Fibroblast of villous mesenchyme (primary cell): ENCODE measurements at places on chromosomes 7 and 10. TPM values are rescaled to one million over a fixed set of nuclear protein-coding genes. Genes with fewer than 3 reads are reported as not detected.

Gene AMZ1
- total RNA-seq, result 12.2 and 14.2 TPM in 2 replicates

- no peak for DNase-seq
Observed at GRCh38 chr10:117341061-117341460, 34.2 kb downstream of the PDZD8 start.

DNA sequence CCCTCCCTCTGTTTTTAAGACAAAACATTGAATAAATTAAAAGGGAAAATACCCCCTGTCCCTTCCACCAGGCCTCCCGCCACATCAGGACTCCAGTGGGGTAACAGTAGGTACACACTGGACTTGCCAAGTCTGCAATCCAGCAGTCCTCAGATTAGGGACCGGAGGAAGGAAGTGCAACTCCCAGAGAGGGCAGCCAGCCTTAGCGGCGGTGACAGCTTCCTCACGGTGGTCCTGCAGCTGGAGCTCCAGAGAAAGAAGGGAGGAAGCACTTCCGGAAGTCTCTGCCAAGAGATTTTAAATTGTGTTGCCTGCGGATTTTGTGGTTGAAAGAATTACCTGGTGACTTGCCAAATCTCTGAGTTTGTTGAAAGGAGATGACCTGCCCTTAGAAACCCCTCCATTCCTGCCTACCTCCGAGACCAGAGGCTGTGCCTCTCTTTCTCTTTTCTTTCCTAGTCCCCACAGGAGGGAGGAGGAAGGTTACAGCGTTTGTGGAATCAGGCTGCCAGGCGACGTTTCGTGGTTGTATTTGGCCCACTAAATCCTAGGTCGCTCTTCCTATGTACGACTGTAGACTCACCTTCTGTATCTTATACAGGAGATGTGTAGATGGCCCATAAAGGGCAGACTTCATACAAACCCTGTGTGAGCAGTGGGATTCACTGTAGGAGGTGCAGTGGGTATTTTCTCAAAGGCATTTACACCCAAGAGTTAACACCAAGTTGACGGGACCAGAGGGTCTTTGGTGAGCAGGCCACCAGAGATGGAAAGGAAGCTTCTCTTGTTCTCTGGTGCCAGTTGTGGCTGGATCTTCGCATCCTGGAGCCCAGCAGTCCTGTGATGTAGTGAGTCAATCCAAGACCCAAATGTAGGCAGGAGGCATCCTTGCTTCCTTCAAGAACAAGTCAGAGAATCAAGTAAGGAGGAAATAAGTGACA, 77.9 kb downstream of the INSIG1 start:
- DNase-seq, result no peak

DNA sequence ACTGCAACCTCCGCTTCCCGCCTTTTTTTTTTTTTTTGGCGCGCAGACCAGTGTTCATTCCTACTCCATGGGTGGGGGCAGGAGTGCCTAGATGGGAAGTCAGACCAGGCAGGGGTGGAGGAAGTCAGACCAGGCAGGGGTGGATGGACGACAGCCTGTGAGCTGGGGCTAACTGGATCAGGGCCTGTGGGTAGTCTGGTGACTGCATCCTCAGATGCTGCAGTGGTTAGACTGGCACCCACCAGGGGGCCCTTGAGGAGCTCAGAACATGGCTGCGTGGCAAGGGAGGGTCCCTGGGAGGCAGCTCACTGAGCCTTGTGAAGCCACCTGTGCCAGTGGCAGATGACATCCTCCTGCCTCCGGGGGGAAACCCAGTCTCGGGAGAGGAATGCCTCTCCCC, 35.1 kb downstream of the RCC1L start:
- DNase-seq, result no peak

Gene GSAP
- total RNA-seq, result 8.7 and 13.8 TPM in 2 replicates

DNA sequence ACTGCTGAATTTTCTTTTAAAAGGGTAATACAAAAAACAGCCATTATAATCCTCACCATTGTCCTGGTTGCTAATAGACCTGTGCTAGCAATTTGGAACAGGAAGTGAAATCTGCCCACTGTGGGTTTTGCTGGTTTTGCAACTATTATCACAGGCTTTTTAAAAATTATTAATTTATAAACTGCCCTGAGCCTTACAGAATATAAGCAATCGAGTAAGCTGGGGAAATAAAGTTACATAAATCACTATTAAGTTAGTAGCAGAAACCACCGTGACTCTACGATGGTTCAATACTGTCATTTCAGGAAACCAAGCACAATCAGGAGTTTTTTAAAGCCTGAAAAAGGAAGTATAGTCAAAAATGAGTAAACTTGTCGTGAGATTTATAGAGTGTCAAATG, 62.3 kb downstream of the TMEM26 start:
- DNase-seq, result no peak

GRCh38 chr10:24374134-24374915, 165.4 kb downstream of the KIAA1217 start:
- DNase-seq, result no peak

GRCh38 chr7:28956608-28957063, 1.5 kb downstream of the TRIL start:
- peak; percentile 40 for DNase-seq

- DNase-seq, result no peak
Observed at GRCh38 chr10:77348751-77349150, 288.9 kb downstream of the KCNMA1 start.

DNA sequence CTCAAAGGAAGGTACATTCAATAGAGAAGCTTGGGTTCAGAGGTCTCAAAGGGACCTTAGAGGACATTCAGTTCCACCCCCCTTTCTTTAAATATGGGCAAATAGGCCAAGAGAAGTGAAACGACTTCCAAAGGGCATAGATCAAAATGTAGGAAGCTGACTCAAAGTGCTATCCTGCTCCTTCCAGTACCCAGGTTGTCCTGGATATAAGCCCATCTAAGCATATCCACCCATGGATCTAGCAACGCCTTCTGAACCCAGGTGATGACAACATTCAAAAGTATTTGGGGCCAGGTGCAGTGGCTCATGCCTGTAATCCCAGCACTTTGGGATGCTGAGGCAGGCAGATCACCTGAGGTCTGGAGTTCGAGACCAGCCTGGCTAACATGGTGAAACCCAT, 5.3 kb downstream of the ATXN7L1 start:
- DNase-seq, result no peak

Gene GLI3
- total RNA-seq, result 4.3 and 7.1 TPM in 2 replicates

Gene HMX2
- total RNA-seq, result not detected in 2 replicates

Gene EFCAB10
- total RNA-seq, result under 0.01 TPM in 1 of 2 replicates, not detected in the other

DNA sequence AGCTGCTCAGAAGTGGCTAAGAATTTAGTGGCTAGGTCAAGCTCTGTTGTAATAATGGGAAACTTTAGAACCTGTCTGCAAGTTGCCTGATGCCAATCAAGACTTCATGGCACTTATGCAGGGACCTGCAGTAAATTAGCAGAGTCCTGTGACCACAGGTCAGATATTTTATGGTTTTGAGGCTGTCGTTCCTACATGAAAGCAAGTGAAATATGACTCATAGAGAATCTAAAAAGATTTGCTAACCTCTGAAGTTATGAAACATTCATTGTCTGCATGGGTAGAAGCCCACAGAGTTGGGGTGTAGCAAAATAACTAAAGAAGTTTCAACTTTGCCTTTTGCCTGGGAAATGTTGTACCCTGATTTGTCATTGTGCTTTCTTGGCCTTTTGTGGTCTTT, 32.3 kb downstream of the SLC39A12 start:
- DNase-seq, result peak; percentile 15

Gene ITIH5
- total RNA-seq, result under 0.01 and 0.43 TPM in 2 replicates

GRCh38 chr10:79436066-79436849, 9.2 kb downstream of the ZCCHC24 start:
- DNase-seq, result no peak

DNA sequence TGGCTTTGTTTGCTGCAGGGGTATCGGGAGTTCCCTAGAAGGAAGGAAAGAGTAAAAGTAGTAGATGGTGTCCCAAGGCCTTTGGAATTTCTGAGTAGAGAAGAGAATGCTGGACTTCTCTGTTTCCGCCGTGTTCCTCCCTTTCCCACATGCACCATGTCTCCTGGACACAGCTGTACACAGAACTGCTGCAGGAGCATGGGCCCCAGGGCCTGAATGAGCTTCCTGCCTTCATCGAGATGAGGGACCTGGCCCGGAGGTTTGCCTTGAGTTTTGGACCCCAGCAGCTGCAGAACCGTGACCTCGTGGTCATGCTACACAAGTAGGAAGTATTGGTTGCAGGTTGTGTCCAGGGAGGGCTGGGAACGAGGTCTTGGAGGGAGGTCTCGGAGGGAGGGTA, 15.3 kb upstream of the PVRIG start:
- DNase-seq, result no peak

Gene SEMA4G
- total RNA-seq, result 0.43 and 0.64 TPM in 2 replicates

DNA sequence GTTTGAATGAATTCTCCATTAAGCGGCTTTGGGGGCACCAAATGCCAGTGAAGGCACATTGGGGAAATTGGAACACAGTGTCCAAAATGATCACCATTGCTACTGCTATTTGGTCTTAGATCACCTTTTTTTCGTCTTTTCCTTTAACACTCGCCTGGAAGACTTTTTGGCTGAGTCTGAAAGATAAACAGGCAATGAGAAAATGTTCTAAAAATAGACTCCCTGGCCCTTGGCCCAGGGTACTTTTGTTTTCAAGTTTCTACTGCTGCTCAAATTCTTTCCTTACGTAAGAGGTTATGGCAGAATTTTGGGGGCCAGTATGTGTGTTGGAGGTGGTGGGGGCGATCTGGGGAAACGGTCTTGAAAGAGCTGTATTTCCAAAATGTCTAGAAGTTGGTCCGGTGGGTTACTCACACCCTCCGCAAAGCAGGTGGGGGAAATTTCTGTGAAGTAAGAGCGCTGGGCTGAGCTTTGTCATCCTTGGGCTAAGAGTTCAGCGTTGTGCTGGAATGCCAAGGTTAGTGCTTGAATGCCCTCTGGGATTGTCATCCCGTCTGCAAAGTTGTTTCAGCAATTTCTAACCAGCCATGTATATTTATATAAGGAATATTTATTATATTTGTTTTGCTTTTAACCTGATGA, 1.3 kb upstream of the ITPRIP start:
- peak; percentile 85 for DNase-seq

GRCh38 chr7:40105879-40106473, 28.4 kb downstream of the MPLKIP start:
- DNase-seq, result peak; percentile 18

DNA sequence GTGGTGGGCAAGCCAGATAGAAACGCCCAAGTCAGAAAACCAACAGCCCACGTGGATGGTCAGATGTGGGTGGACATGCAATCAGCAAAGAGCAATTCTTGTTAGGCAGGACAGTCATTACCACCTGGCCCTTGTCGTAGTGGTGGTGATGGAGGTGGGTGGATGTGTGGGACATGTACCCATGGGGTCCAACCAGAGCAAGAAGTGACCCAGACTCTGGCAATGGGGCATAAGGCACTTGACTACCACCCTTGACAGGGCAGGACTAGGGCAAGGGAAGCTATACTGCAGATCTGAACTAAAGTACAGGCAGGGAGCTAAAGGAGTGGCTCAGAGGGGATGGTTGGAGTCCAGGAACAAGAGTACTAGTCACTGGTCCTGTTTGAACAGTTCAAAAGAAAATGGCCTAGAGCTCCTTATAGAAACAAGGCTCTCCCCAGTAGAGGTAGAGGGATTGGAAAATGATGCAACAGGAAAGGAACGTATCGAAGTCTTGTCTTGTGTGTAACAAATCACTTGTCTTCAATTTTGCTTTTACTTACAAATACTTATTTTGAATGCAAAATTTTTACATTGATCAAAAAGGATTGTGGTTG, 17.6 kb downstream of the LMOD2 start:
- DNase-seq, result no peak

GRCh38 chr7:38375453-38375852, 102.0 kb upstream of the TARP start:
- DNase-seq, result no peak

DNA sequence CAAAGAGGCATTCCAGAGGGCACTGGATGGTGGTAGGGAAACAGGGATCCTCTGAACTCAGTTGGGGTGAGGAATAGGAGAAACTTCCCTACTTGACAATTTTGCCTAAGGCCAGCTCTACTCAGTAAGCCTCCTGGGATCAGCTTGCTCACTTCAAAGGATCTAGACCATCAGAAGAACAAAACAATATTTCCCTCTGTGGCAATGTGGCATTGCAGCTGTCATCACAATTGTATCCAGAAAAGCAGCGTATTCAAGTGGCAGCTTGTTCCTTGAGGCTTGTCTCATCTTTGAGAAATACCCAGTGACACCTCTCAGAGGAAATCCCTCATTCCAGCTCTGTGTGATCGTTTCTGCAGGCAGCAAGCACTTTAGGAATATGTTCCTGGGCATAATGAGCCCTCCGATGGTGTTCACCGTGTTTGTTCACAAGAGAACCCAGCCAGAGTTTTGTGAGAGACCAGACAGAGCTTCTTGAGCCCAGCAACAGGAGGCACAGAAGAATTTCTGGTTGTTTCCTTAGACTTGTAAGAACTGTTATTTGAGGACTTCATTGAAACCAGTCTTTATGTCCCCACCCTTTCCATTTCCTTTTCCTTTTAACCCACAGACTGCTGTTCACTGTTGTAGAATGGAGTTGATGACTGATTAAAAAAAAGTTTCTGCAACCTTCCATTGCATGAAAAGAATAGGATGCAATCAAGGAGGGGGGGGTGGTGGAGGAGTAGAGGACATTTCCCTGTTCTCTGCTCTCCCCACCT, 747.3 kb downstream of the LRMDA start:
- DNase-seq, result no peak

DNA sequence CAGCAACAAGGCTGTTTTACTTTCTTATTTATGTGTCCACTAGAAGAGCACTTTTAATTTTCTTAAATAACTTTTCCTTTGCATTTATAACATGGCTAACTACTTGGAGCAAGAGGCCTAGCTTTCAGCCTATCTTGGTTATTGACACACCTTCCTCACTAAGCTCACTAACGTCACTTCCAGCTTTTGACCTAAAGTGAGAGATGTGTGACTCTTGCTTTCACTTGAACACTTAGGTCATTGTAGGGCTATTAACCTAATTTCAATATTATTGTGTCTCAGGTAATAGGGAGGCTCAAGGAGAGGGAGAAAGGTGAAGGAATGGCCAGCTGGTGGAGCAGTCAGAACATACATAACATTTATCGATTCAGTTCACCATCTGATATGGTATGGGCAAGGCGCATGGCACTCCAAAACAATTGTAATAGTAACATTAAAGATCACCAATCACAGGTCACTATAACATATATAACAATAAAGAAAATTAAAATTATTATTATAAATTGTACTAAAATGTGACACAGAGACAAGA, 95.0 kb upstream of the FAM20C start:
- no peak for DNase-seq

Gene GIMAP8
- under 0.01 TPM in 1 of 2 replicates, not detected in the other for total RNA-seq

Gene PIP
- not detected in 2 replicates for total RNA-seq

Gene ITIH2
- total RNA-seq, result not detected in 2 replicates

DNA sequence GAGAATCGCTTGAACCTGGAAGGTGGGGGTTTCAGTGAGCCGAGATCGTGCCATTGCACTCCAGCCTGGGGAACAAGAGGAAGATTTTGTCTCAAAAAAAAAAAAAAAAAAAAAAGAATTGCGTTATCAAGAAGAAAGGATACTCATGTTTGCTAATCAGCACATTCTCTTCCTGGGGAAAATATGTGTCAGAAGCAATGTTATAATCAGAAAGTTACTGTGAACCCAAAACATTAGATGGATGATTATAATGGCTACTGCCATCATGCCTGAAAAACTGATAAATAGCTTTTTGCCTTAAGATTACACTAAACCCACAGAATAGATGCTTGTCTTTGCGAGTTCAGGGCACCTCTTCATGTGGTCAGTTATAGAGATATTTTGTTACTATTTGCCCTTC, 24.3 kb upstream of the GNAI1 start:
- DNase-seq, result no peak

Gene GPR15LG
- total RNA-seq, result not detected in 2 replicates

Gene PARP12
- 25.4 and 27.2 TPM in 2 replicates for total RNA-seq

Gene VENTX
- not detected in 2 replicates for total RNA-seq
